ENCODE measurements at places on chromosomes 1 and 21.
A peak's percentile ranks its signal among the peaks of the same experiment; 100 is the strongest.

- DNase-seq: no peak
Observed at GRCh38 chr1:119974013-119974412, 77.7 kb upstream of the ADAM30 start.

- DNase-seq: peak; percentile 53
Observed at GRCh38 chr1:100028765-100029164, 59.0 kb downstream of the SLC35A3 start.

DNA sequence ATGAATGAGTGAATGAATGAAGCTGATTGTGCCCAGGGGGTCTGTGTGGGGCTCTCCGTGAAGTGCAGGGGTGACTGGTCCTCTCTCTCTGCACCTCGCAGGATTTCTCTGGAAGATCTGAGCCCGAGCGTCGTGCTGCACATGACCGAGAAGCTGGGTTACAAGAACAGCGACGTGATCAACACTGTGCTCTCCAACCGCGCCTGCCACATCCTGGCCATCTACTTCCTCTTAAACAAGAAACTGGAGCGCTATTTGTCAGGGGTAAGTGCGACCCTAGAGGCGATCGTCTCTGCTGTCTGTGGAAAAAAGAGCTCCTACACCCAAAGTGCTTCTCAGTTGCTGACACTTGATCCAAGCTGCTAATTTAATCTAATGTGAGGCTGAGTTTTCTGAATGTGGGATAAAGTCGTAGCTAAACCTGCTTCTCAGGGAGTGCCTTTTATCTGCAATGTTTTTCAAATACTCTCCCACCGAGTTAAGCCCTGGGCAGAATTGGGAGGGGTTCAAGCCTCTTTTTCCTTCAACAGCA, 101.7 kb downstream of the HUNK start:
- peak; percentile 17 for DNase-seq

DNA sequence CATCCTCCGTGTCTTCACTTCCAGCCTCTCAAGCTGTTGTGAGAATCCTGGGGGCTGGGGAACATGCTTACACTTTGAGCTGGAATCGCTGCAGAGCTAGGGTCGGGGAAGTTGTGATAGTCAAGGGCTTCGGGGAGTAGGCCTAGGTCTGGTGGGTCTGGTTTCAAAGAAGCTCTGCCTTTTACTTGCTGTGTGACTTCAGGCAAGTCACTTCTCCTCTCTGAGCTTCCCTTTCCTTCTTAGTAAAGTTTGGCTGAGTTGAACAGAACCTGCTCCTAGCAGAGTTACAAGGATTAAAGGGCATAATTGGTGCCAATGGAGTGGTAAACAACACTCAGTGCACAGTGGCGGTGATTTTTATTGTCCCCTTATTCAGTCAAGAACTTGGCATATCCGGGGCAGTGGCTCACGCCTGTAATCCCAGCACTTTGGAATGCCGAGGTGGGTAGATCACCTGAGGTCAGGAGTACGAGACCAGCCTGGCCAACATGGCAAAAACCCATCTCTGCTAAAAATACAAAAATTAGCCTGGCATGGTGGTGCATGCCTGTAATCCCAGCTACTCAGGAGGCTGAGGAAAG, 25.7 kb downstream of the ARHGEF19 start:
- no peak for DNase-seq

GRCh38 chr1:24535021-24535424, 20.9 kb upstream of the NCMAP start:
- peak; percentile 74 for DNase-seq

- no peak for DNase-seq
Observed at GRCh38 chr1:7121622-7121988, 336.4 kb downstream of the CAMTA1 start.

DNA sequence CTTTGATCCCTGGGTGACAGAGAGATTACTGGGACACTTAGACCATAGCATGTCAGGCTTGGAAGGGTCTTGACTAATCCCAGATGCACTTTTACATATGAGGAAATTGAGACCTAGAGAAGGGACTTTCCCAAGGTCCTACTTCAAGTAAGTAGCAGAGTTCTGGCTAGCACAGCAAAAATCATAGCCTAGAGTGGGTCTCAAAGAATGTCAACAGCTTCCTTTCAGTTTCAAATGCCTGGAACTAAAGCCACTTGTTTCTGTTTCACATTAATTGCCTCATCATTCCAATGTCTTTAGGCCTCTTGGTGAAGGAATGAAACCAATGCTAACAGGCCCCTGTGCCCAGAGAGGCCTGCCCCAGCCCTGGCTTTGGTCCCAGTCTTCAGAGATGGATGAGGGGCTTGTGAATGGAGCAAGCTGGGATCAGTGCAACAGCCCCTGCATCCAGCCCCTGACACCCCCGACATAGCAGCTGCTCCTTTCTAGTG, 26.6 kb downstream of the ATF3 start:
- peak; percentile 13 for DNase-seq

- no peak for DNase-seq
Observed at GRCh38 chr1:202806845-202807450, 1.3 kb downstream of the KDM5B start.

DNA sequence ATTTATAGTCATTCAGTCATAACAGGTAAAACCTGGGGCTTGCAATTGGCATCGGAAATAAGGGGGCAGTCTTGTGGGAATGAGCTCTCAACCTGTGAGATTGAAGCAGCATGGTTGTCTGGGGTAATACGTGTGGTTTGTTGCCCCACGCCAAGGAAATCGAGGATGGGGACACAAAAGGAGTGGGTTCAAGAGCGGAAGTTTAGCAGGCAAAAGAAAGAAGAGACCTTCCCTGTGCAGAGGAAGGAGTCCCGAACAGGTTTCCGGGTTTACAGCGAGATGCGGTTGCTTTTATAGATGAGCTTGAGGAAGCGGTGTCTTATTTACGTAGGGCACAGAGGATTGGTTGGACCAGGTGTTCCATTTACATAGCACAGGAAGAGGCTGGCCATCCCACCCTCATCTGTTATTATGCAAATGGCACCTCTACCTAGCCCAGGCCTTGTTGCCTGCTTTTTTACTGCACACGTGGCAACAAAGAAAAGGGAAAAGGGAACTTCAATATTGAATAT, 37.3 kb downstream of the IFNAR1 start:
- peak; percentile 80 for DNase-seq

DNA sequence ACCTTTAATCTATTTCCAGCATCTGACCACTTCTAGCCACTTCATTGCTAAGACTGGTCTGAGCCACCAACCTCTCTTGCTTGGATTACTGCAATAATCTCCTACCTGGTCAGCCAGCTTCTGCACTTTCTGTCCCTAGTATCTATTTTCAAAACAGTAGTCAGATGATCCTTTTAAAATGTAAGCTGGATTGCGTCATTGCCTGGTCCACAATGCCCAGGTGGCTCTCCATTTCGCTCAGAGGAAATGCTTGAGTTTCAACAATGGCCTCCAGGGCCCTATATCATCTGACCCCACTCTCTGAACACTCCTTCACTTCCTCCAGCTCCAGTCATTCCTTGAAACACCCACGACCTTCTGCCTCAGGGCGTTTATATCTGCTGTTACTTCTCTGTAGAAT, 2.3 kb downstream of the FYB2 start:
- no peak for DNase-seq

DNA sequence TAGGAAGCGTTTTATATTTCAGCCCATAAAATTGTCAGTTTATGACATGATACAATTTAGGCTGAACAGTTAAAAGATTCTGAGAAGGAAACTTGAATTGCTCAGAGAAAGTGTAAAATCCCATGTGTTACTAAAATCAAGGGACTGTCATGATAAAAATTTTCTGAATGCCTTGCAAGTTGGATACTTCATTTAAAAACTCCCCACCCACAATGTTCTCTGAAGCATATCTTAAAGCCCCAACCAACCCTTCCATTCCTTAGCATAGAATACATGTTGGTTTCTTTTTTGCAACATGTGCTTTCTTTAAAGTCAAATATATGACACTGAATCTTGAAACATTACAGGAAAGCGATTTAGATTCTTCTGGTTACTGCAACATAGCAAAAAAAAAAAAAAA, 97.4 kb downstream of the MRPL39 start:
- DNase-seq: peak; percentile 9

GRCh38 chr1:31181515-31182343, 58.0 kb downstream of the NKAIN1 start:
- peak; percentile 9 for DNase-seq

- no peak for DNase-seq
Observed at GRCh38 chr1:101233495-101233894, 3.3 kb upstream of the S1PR1 start.

GRCh38 chr1:207918581-207918980, 7.7 kb upstream of the CD34 start:
- DNase-seq: no peak

GRCh38 chr1:182493063-182493462, 43.1 kb downstream of the RGSL1 start:
- DNase-seq: no peak

DNA sequence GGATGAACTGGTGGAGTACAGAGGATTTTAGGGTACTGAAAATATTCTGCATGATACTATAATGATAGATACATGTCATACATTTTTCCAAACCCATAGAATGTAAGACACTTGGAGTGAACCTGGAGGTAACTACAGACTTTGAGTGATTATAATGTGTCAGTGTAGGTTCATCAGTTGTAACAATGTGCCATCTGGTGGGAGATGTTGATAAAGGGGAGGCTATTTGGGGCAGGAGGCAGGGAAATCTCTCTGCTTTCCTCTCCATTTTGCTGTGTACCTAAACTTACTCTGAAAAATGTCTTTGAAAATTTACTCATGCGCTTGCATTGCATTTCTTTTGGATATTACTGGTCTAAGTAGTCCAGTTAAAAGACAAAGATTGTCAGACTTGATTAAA, 35.2 kb downstream of the PTBP2 start:
- no peak for DNase-seq

- DNase-seq: no peak
Observed at GRCh38 chr1:244901400-244902015, 37.2 kb upstream of the HNRNPU start.

- DNase-seq: no peak
Observed at GRCh38 chr1:217333939-217334338, 297.0 kb downstream of the GPATCH2 start.

DNA sequence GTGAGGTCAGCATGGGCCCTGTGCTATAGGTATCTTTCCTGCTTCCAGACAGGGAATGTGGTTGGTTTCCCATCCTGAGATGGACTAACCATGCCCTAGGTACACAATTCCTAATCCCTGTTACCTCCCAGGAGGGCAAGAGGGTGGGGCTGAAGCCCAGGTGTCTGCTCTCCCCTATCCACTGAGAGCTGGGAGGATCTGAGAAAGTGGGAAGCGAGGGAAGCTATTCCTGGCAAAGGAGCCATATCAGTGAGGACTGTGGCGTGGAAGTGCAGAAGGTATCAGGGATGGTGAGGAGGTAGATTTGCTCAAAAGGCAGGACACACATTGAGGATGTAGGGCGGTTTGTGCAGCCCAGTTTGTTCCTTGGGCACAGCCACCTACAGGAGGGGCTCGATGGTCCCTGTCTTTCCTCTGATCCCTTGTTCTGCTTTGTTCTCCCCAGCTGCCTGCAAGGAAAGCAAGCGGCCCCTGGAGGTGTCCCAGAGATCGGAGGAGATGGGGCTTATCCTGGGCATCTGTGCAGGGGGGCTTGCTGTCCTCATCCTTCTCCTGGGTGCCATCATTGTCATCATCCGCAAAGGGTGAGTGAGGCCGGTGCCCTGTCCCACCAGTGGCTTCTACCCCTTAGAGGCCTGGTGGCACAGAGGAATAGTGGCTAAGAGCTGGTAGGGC, 48.1 kb downstream of the PTPRU start:
- no peak for DNase-seq

DNA sequence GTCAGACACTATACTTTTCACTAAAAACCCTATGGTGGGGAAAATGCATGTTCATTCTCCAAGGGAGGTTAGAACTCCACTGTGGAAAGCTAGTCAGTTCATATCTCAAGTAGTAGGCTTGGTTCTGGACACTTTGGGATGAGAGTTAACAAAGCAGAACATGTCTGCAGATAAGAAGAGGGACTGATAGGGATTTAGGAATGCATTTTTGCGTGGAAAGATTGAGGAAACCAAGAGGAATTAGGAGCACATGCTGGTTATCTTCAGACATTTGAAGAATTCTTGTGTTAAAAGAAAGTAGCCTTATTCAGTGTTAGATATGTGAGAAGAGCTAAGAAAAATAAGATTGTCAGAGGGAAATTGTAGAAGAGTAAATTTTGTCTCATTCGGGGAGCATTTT, 1.2 kb upstream of the GRIK1 start:
- DNase-seq: no peak

DNA sequence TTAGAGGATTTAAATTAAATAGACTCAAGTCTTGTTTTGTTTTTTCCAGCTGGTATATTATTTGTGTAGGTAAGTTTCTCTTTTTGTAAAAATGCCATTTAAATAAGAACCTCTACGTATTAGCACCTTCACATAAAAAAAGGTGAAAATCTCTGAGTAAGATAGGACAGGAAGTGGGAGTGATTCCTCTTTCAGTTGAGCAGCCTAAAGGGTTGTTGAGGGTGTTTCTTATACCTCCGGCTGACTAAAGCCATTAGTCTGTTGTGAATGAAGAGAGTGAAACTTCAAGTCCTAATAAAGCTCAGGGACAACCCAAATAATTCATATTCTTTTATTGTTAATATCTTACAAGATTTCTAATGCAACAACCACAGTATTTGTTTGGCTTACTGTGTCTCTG, 188.7 kb downstream of the CHRM3 start:
- no peak for DNase-seq

GRCh38 chr1:21840981-21841380, 28.9 kb downstream of the LDLRAD2 start:
- no peak for DNase-seq

DNA sequence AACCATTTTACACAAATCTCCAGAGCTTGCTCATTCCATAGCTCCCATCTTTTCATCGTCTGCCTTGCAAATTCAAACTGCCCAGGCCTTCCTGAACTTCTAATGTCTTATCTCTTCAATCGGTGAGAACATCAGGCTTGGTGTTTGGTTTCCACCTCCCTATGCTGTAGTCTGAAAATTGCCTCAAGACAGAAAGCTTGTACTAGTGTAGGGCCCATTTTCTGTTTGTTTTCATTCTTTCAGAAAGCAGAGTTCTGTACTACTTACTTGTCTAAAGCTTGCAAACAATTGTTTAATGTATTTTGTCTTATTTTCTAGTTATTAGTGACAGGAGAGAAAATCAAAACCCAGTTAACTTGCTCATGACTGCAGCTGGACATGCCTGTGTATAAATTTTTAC, 16.8 kb downstream of the HOOK1 start:
- DNase-seq: no peak

Measured in CD4-positive, alpha-beta T cell treated with Interleukin-15 for 4 hours (primary cell).